Stimulated activated CD4-positive, alpha-beta T cell treated with anti-CD3 and anti-CD28 coated beads, Interleukin-12 subunit alpha, Interleukin-12 subunit beta, amount 100 ng/mL, for 24 hours (primary cell): ENCODE measurements at places on chromosomes 7 and 10.

DNA sequence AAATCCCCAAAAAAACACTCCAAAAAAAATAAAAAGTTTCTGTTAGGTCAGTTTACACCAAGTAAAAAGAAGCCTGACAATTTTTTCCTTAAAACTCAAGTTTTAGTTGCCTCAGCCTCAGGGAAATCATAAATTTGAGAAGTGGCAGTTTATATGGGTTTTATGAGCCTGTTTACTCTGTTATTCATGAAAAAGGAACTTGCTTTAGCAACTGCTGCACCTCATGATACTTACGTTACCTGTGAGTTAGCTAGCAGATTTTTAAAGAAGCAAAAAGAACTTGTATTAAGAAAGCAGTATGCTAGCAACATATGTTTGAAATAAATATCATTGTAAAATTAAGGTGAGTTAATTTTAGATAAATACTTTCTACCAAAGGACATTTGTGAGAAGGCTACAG, 1264.5 kb upstream of the PHF14 start:
- no peak for DNase-seq

- no peak for DNase-seq
These were observed 97.2 kb upstream of the GNA12 start for GRCh38 chr7:2941216-2941859.

- DNase-seq = no peak
These were observed 41.7 kb downstream of the ARL4A start for GRCh38 chr7:12729112-12729511.

DNA sequence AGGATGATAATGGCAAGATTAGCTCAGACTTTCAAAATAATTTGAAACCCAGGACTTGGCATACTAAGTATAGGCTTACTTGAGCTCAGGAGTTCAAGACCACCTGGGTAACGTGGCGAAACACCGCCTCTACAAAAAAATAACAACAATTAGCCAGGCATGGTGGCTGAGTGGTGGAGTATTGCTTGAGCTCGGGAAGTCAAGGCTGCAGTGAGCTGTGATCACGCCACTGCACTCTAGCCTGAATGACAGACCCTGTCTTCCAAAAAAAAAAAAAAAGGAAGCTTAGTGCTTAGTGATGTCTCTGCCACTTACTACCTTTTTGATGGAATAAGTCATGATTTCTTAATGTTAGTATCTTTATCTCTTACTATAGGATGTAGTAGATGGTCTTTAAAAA, 25.5 kb downstream of the RABGEF1 start:
- DNase-seq = no peak

DNA sequence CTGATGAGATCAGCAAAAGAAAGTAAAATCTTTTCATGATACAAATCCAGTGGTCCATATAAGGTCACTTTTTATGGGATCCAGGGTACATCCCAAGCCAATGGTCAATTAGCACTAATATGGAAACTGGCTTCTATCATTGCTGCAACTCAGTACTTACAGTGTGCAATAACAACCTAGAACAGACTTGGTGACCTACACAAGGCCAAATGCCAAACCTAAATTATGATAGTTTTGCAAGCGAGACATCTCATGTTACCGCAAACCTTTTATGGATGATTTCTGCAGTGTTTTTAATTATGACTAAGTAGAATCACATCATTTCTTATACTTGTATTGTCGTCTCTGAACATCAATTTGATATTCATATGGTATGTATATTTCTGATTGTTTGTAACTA, 583.5 kb upstream of the SEMA3D start:
- DNase-seq = no peak

DNA sequence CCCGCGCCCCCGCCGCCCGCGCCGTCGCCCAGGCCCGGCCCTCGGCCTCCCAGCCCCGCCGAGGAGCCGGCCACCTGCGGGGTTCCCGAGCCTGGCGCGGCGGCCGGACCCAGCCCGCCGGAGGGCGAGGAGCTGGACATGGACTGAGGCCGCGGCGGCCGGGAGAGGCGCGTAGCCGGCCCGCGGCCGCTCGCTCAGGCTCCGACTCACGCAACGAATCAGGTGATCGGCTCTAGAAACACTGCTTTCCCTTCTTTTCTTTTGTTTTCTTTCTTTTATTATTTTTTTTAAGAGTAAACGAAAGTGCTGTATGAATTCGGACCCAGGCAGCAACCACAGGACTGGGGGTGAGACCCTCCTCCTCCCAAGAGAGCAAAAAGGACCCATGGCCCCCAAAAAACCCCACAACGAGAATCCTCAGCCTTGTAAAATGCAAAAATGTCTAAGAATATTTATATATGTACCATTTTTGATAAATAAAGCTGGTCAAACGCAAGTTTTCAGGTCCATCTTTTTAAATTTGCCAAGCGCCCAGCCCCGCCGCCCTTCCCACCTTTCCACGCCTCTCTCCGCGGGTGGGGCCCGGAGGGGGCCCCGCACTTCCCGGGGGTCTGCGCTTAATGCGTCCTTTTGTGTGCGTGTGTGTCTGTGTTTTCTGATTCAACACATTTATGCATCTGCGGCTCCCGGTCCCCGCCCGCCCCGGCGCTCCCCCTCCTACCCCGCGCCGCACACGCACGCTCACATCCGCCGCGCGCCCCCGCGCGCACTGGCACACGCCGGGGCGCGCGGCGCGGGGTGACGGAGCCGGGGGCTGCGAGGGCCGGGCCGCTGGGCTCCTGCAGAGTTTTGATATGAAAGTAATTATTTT, 4.4 kb downstream of the UNCX start:
- DNase-seq = no peak
